ENCODE measurements at places on chromosomes 2 and 18. TPM values are rescaled to one million over a fixed set of nuclear protein-coding genes. Genes with fewer than 3 reads are reported as not detected.

GRCh38 chr2:201852878-201853415 lies 46.6 kb downstream of the CDK15 start:
- peak; percentile 62 for DNase-seq

GRCh38 chr2:102783506-102784183 lies 21.8 kb downstream of the TMEM182 start:
- DNase-seq, result no peak

GRCh38 chr2:143885461-143885860 lies 634.5 kb downstream of the ZEB2 start:
- peak; percentile 34 for DNase-seq

DNA sequence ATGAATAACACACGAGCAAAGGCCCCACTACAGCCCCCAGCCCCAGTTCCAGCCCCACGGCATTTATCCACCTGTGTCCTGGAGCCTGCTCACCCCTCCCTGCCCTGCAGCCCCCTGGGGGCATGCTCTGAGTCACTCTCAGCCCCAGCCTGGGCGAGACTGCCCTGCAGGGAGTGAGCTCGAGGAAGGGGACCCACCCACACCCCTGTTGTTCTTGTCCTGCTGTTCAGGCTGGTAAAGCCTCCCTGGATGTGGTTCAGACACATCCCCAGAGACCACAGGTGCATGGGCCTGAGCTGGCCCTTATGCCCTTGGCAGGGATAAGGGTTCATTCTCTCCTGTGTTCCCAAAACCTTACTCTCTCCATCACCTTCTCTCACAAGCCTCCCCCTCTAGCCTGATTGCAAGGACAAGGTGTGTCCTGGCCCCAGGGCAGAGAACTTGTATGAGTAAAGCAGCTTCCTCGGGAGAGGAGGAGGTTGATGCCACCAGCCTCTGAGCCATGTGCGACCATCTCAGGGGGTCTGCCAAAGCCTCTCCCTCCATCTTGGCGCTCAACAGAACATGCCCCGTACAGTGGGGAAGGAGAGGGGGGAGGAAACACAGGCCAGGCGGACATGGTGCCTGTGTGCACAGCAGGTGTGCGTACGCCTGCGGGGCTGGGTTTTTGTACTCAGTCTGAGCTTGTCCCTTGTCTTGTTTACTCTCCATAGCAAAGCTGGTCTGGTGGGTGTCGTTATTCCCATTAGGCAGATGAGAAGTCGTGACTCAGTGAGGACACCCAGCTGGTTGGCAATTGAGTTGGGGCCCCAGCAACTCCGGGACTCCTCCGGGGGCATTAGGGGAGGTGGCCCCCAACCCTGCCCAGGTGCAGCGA lies 64.4 kb downstream of the CIB4 start:
- DNase-seq, result peak; percentile 29

The AQP12A gene
- total RNA-seq, result not detected

The LHCGR gene
- not detected for total RNA-seq

The SIX3 gene
- 0.07 TPM for total RNA-seq
